Foreskin keratinocyte (primary cell): ENCODE measurements at places on chromosomes 6 and 20.

GRCh38 chr6:13463941-13464340, 23.5 kb downstream of the GFOD1 start:
- no peak for DNase-seq

- peak; percentile 13 for DNase-seq
Observed at GRCh38 chr6:139858429-139858828, 484.0 kb upstream of the CITED2 start.

DNA sequence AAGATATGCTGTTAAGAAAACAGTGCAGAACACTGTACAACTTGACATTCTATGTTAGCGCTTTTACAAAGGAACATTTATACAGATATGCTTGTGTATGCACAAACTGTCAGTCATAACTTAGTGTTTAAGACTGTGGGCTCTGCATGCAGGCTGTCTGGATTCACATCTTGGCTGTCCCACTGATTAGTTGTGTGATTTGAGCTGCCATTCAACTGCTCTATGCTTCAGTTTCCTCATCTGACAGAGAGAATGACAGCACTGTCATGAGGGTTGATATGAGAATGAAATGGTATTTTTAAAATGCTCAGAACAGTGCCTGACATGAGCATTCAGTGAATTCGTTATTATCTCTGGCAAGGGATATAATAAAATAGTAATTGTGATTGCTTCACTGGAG, 8.7 kb downstream of the SLC25A27 start:
- no peak for DNase-seq

DNA sequence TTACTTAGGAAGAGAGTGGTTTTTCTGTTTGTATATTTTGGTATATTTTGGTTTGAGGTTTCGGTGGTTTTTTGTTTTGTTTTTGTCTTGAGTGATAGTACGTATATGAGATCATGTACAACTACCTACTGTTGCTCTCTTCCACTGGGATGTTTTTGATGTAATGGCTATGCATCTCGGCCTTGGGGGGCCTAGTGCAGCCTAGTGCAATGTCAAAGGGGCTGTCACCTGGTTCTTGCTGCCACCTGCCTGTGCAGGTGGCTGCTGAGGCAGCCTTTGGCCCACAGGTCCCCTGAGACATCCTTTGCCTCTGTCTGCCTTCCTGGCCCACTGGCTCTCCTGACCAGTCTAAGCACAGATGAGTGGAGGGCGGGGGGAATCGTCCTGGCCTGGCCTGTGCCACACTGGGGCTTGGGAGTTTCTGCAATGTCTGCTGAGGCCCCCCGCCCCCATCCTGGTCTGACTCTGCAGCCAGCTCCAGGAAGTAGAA, 546.6 kb downstream of the CD83 start:
- DNase-seq = no peak

DNA sequence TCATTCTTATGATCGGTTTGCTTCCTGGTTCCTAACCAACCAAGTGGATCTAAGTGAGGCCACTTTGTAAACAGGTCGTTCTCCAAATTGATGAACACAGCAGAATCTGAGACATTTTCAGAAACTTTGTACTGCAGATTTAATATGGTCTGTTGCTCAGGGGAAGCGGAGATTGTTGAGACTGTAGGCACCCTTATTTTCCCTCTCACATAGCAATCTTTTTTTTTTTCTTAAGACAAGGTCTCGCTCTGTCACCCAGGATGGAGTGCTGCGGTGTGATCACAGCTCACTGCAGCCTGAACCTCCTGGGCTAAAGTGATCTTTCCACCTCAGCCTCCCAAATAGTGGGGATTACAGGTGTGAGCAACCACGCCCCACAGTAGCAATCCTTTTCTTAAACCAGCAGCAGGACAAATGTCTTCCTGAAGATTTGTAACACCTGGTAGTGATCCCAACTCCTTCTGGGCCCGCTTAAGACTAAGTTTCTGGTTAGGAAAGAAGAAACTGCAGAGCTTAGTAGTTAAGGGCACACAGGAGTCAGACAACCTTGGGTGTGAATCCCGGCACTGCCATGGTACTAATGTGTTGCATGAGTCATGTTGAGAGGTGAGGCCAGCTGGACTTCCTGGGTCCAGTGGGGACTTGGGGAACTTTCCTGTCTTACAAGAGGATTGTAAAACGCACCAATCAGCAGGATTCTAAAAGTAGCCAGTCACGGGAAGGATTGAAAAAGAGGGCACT, 48.4 kb upstream of the EZR start:
- no peak for DNase-seq

- peak; percentile 72 for DNase-seq
Observed at GRCh38 chr6:55882718-55883569, 7.6 kb upstream of the BMP5 start.

GRCh38 chr6:159595173-159595572, 97.9 kb downstream of the SOD2 start:
- peak; percentile 50 for DNase-seq

GRCh38 chr20:4066551-4066950, 51.2 kb upstream of the RNF24 start:
- no peak for DNase-seq

- DNase-seq = no peak
Observed at GRCh38 chr6:30722280-30723112, 2.3 kb downstream of the TUBB start.

GRCh38 chr6:51992876-51993275, 94.5 kb downstream of the PKHD1 start:
- DNase-seq = no peak

- DNase-seq = no peak
Observed at GRCh38 chr6:150684161-150684560, 84.5 kb downstream of the PLEKHG1 start.

DNA sequence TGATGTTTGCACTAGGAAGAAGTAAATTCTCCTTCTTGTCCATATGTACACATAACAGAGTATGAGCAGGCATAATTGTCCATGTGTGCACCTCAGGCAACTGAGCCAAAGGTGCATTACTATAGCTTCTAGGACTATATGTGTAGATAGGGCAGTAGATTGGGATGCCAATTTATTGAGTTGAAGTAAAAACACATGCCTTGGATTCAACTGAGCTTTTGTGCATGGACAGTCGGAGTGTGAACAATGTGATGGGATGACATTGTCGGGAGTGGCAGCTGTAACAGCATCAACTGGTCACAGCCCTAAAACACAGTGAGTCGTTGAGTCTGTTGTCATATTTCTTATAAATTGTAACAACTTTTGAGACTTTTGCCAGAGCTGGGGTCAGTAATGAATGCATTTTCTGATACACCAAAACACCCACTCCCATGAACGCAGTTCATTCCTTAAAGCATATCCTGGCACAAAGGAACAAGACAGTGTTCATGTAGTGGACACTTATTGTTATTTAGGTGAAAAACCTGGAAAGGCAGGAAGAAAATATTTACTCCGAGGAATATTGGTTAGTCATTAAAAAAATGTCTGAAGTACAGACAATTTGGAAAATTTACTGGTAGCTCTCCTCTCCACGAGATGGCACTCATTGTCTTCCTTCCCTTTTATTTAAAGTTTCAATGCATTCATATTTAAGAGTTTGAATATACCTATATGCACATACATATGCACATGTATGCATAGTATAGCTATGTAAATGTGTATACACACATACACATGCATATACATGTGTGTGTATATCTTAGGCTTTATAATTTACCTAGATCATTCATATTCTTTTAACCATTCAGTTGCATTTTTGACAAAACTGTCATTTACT, 302.0 kb upstream of the STXBP5 start:
- DNase-seq = no peak

DNA sequence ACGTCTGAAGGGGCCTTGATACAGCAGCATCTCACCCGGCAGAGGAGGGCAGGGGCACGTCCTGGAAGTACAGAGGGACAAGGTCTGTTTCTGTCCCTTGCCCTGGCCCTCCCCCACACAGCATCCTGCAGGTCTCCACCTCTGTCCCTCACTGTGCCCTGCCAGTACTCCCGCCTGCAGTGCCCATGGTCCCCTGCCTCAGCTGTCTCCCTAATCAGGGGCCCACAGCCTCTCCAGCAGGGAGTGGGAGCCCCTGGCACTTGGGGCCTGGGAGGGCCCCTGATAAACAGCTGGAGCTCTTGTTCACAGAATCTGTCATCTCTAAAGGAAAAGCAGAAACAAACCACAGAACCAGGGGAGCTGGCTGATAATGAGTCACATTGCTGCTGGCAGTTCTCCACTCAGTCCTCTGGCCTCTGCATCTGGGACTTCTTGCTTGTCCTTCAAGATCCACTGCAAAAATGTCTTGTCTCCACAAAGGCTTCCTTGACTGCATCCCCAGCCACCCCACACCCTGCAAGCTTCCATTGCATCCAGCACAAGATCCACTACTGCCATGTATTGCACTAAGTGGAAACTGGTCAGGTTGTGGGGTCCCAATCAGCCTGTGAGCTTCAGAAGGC, 33.2 kb upstream of the TAF8 start:
- peak; percentile 63 for DNase-seq

- no peak for DNase-seq
Observed at GRCh38 chr6:157966589-157966977, 15.1 kb upstream of the SYNJ2 start.

GRCh38 chr20:62178316-62179161, 4.3 kb upstream of the MTG2 start:
- no peak for DNase-seq

DNA sequence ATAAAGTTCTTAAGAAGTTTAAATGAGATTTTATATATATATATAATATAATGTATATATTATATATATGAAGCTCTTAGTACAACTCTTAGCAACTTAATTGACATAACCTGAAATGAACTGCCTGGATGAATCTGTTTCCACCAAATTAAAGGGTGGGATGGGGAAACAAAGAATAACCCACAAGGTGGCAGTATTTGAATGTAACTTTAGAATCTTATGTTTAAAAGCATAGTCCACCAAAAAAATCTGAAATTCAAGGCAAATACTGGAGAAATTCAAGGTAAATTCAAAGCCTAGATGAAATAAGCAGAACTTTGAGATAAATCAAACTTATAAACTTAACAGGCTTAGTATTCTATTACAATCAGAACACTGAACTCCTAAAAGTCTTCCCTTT, 4.4 kb upstream of the IBTK start:
- DNase-seq = no peak

- DNase-seq = no peak
Observed at GRCh38 chr6:38177882-38178583, 358.5 kb downstream of the ZFAND3 start.

GRCh38 chr20:33399924-33400323, 1.4 kb downstream of the CDK5RAP1 start:
- no peak for DNase-seq

DNA sequence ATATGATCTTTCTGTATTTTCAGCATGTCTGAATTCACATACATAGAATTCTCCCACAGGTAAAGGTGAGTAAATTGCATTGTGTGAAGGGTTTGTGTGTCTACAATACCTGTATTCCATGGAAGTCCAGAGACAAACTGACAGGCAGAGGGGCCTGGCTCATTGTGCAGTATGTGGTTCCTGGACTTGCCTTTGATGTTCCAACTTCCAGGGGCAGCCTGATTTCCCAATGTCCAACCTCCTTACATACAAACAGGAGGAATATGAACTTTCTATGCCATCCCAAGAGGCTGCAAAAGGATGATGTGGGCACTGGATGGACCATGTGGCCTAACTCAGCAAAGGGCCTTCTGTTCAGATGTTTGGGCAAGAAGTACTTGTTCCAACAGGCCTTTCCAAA, 58.5 kb downstream of the LYRM4 start:
- DNase-seq = no peak

DNA sequence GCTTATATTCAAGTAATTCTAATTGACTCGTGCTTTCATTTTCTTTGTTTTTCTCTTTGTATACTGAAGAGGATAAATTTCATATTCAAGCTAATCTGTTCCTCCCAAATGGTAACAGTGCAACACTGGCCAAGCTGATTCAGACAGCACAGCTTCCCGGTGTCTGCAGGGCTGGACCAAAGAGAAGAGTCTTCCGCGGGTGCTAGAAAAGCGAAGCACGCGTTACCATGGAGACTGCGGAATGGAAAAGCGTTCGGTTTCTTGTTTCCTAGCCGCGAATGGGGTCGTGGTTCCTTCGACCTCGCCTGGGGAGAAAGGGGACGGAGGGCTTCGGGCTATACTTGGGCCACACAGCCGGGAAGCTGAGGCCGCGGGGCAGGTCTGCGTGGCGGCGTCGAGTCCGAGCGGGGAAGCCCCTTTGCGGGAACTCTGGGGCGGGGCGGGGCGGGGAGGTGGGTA, 6.2 kb upstream of the ZNF311 start:
- peak; percentile 43 for DNase-seq

DNA sequence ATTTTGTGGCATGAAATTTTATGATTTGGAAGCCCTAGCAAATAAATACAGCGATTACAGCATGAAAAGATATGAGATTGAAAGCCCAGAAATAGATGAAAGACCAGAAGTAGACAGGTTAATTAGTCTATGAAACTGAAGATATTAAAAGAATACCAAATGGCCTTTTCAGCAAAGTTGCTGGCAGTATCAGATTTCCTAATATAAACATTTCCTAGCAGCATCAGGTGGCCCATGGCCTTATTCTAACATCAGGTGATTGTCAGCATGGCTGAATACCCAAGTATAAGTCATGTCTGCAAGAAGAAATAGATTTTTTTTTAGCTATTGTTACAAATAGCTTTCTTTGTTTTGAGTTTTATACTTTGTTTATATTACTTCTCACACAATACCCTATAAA, 93.2 kb downstream of the CLVS2 start:
- DNase-seq = no peak

DNA sequence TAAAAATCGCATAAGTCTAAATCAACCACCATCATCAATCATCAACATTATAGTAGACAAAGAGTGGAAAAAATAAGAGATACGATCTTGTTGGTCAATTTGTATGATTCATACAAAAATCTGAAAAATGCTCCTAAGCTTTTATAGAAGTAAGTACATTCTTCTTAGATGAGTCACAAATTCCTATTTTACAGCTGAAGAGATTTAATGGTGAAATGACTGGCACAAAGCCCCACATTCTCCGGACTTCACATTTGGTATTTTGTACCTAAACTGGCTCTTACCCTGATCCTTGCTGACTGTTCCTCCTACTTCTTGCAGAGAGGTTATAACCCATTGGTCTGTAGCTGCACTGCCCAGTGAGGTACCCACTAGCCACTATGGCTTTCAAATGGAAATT, 29.9 kb upstream of the PREP start:
- DNase-seq = peak; percentile 76

DNA sequence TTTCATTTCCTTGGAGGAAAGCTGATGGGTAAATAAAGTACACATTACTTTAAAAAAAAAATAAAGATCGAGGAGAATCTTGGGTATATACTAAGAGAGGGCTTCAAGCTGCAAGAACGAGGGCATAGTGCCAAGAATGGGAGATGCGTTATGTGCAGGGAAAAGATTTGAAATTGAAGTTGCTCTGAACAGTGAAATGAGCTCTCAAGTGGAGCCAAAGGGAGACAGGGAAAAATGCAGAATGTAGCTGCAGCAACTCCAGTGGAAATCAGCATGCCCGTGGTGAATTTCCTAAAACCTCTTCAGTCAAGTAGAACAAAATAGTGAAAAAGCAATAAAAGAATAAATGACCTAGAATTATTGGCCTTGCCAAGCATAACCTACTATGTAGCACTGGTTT, 11.4 kb upstream of the COL9A1 start:
- no peak for DNase-seq
